ENCODE measurements at places on chromosomes 11 and 22.

GRCh38 chr22:47034905-47035419 lies 272.5 kb downstream of the TBC1D22A start:
- no peak for DNase-seq

GRCh38 chr11:95883381-95883780 lies 40.5 kb downstream of the MTMR2 start:
- no peak for DNase-seq

DNA sequence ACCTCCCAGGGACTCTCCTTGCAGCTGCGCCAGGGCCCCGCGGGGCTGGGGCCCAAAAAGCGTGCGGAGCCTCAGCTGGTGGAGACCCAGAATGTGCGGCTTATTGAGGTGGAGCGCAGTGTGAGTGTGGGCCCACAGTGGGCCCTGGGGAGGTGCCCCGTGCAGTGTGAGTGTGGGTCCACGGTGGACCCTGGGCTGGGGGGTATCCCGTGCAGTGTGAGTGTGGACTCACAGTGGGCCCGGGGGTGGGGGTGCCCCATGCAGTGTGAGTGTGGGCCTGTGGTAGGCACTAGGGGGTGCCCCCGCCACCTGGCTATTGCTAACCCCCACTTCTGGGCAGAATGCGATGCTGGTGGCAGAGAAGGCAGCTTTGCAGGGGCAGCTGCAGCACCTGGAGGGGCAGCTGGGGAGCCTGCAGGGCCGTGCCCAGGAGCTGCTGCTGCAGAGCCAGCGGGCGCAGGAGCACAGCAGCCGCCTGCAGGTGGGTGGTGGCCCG lies 7.8 kb upstream of the RPS6KA4 start:
- DNase-seq: no peak

- DNase-seq: no peak
Measured at GRCh38 chr11:10927538-10927937, 69.7 kb upstream of the ZBED5 start.

DNA sequence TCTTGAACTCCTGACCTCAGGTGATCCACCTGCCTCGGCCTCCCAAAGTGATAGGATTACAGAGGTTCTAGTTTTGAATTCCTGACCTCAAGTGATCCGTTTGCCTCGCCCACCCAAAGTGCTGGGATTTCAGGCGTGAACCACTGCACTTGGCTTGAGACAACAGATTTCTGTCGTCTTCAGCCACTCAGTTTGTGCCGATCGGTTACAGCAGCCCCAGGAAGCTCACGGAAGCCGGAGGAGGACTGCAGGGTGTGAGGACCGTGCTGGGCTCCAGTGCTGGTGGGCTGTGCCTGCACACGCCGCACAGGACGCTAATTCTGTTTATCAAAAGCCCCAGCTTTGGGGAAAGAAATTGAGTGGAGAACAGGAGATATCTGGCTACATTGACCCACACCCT lies 82.0 kb downstream of the CELSR1 start:
- no peak for DNase-seq

DNA sequence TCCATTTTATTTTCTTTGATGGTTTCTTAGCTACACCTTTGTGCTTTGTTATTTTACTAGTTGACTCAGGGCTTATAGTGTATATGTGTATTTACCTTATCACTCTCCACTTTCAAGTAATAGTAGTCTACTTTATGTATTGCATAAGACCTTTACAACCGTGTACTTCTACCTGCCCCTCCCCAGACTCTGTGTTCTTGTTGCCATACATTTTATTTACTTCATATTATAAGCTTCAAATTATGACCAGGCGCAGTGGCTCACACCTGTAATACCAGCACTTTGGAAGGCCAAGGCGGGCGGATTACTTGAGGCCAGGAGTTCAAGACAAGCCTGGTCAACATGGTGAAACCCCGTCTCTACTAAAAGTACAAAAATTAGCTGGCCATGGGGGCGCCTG lies 28.2 kb upstream of the CTSD start:
- no peak for DNase-seq

- DNase-seq: no peak
Measured at GRCh38 chr22:26479792-26480610, 3.6 kb downstream of the HPS4 start.

GRCh38 chr22:39959640-39960447 lies at the start of gene TMA7B:
TSS of gene TMA7B (plus strand) at chr22:39960397. CDS start at chr22:39964375, 3,978 bp downstream.
- peak; percentile 12 for DNase-seq

DNA sequence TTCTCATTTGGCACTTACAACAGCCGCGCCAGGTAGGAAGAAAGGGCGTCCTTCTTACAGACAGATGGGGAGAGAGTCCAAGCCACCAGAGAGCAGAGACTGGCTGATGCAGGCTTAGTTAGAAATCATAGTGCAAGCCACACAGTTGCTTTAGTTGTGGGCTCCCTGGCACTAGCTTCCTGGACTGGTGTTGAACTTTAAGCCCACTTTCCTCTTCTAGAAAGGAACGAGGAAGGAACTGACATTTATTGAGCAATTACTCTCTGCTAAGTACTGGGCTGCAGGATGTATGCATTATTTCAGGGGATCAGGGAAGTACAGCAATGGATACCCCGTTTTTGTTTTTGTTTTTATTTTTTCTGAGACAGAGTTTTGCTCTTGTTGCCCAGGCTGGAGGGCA lies 3.0 kb downstream of the BACE1 start:
- no peak for DNase-seq

DNA sequence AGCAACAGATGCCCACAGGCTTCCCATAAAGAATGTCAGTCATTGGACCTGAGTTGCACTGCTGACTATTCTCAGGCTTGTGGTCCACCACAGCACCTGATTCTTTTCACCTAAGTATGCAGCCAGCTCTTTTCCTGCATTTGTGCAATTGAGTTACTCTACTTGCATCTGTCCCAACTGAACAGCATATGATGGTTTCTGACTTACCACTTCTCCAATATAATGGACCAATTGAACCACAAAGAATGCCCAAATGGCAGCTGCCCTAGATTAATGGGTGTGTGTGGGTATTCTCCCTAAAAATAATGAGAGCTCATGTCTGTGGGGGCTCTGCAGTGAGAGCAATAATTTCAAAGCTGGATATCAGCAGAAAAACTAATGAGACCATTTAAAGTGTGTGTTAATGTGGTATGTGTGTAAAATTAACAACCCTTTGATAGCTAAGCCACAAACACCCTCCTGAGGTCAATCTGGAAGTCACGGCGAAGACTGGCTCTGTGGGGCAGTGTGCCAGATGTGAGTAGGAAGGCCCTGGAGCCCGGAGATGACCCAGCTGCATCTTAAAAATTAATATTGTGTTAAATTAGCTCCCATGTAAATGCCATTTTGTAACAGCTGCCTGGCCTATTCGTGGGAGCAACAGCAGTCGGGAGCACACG lies 43.8 kb downstream of the SC5D start:
- no peak for DNase-seq

DNA sequence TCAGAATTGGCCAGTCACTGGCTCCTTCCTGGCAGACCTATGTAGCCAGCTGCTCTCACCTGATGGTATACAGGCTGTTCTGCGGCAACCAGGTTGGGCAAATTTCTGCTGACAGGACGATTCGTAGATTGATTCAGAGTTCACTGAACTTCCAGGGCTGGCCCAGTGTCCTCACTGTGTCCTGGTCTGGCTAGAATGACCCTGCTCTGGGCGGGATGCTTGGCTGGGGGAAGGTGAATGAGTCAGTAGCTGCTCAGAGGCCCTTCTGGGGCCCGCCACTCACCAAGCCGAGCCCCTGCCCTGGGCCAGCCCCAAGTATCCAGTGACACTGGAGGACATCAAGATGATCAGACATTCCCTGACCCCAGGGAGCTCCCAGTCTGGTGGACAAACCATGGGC lies 62.9 kb upstream of the WNT11 start:
- no peak for DNase-seq

- no peak for DNase-seq
Measured at GRCh38 chr11:57842873-57843272, 81.3 kb downstream of the CTNND1 start.

GRCh38 chr11:125001849-125002248 lies 47.8 kb downstream of the CCDC15 start:
- no peak for DNase-seq

DNA sequence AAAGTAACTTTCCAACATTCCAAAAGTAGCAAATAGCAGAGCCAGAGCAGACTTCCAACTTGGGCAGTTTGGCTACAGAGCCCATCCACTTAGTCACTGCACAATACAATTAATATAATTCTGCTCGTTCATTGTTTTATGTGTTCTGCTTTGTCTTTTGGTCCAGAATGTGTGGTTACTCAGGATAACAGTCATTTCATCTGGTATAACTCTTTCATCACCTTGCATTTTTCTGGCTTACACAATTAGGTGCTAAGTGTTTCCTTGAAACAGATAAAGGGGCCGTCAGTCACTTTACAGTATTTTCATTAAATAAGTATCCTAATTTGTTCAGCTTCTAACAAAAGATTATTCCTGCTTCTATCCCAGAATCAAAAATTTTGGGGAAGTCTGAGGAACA lies 87.2 kb downstream of the LARGE2 start:
- DNase-seq: no peak

DNA sequence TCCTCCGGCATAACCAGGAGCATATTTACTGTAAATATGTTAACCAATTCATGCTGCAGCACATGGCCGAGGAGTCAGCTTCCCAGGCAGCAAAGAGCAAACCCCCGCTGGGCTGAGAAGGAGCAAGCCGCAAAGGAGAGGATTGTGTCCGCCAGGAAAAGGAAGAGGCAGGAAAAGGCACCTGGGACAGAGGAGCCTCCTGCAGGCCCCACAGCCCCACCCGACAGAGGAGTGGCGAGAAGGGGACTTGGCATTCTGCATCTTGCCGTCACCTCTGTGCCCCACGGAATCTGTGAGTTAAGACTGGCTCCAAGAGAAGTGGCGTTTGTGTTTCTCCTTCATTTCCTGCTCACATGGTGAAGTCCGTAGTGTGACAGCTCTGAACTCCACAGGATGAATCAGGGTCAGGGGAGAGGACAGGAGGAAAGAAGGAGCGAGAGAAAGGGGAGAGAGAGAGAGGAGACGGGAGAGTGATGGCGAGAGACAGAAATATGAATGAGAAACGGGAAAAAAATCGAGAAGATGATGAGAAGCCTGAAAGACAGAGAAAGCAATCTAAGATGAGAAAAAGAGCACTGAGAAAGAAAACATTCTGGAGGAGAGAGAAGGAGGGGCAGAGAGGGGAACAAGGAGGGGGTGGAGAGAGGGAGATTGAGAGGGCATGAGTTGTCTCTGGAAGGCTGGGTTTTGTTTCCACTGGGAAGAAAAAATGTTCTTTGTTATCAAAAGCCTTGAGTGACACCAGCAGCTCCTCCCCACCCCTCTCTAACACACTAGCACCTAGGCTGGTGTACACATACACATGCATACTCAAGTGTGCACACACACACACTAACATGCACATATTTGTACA lies 489.6 kb downstream of the MN1 start:
- no peak for DNase-seq

GRCh38 chr11:40387240-40387980 lies 1072.0 kb downstream of the LRRC4C start:
- DNase-seq: no peak

- DNase-seq: no peak
Measured at GRCh38 chr11:27977527-27977926, 130.4 kb downstream of the KIF18A start.

DNA sequence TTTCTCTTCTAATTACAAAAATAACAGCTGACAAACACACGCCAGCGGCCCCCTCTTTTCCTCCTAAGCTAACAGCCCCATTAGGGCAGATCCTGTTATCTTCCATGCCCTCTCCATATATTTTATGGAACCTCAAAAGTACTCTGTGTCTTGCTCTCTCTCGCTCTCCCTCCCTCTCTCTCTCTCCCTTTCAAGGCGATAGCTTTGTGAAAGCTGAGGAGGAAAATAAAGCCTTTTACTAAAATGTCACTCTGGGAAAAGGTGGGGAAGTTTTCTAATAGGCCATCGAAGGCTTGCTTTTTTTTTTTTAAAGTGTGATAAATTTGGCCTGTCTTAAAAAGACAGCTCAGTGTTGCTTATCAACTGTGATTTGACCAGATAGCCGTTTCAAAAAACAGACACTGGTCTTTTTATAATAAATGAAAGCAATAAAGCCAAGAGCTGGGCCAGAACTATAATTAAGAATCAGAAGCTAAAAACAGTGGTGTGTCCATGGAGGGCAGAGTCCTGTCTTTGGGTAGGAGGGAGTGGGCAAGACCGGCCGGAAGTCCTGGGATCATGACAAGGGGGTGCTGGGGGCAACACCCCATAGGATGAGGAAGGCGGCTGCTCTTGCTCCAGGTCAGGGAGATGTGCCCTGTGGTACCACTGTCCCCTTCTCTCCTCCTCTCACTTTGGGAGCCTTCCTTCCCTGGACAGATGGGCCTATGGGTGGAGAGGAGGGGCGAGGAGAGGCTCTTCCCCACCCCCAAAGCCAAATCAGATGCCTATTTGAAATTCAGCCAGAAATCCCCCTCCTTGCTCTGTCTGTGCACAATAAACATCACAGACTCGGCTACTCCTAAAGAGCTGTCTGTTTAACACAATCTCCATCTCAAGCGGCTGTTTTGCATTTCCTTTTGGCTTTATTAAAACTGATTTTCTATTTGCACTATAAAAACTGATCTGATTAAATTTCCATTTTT lies 267.2 kb downstream of the BUD13 start:
- DNase-seq: no peak

DNA sequence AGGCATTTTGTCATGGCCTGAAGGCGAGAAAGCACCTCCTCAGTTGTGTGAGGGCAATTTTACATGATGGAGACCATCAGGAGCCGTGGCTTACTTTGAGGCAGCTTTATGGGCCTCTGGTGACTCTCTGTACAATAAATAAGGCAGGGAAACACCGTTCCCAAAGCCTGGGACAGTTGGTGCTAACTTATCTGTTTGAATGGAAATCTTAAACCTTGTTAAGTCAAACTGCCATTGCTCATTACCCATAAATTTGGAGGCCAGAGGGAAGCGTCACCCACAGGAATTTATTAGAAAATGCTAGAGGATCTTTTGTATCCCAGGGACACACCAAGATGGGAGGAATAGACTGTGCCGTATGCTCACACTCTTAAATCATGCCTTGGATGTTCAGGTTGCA lies 1156.9 kb downstream of the BRD1 start:
- DNase-seq: no peak

GRCh38 chr11:126336671-126337101 lies 18.8 kb upstream of the ST3GAL4 start:
- DNase-seq: no peak

GRCh38 chr22:39534092-39534506 lies 1.6 kb upstream of the RPS19BP1 start:
- DNase-seq: no peak

DNA sequence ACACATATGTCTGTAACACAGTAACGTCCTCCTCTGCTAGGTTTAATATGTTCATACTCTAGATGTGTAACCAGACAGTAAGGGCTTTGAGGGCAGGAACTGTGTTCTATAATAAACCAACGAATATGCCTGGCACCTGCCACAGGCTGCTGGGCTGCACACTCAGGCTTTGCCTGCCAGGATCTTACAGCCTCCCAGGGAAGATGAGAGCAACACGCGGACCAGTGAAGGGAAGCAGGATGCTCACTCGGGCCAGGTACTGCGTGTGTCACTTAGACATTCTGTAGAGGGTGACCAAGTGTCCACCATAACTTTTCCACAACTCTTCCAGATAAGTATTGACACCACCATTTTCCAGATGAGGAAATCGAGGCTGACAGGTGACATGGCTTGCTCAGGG lies 21.7 kb upstream of the BAIAP2L2 start:
- DNase-seq: no peak

- DNase-seq: peak; percentile 61
Measured at GRCh38 chr11:19988598-19988997, 171.7 kb downstream of the DBX1 start.

- DNase-seq: no peak
Measured at GRCh38 chr11:87659807-87660206, 515.4 kb downstream of the RAB38 start.

- DNase-seq: no peak
Measured at GRCh38 chr22:21032037-21032867, at the start of gene SLC7A4. TSS of gene SLC7A4 (minus strand) at chr22:21032561. CDS start at chr22:21031812, 749 bp downstream.

Data from fibroblast of skin of left biceps (primary cell).